Osteocyte (in vitro differentiated cells): ENCODE measurements at places on chromosomes 16 and 17.
A peak's percentile ranks its signal among the peaks of the same experiment; 100 is the strongest.

DNA sequence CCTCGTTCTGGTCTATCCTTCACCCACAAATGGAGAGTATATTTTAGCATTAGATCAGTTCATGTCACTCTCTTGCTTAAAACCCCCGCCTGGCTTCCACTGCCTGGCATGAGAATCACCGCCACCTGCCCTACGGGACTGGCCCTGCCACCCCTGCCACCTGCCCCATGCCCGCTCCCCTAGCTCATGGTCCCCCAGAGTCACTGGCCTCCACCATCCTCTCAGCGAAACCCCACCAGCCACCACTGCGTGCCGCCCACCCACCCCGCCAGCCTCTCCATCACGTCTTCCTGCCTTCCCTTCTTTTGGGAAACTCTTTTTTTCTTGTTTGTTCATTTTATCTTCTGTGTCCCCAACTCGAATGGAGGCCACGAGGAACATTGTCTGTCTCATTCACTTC, 982 bp upstream of the ENPP7 start:
- no peak overlapping the region for H3K27ac ChIP-seq
- H3K4me3 ChIP-seq, result no peak overlapping the region
- no peak for DNase-seq
- no peaks in the 10 kb centered on the region for H3K27me3 ChIP-seq
- H3K4me1 ChIP-seq, result peaks cover 15% of the 10 kb centered on the region

DNA sequence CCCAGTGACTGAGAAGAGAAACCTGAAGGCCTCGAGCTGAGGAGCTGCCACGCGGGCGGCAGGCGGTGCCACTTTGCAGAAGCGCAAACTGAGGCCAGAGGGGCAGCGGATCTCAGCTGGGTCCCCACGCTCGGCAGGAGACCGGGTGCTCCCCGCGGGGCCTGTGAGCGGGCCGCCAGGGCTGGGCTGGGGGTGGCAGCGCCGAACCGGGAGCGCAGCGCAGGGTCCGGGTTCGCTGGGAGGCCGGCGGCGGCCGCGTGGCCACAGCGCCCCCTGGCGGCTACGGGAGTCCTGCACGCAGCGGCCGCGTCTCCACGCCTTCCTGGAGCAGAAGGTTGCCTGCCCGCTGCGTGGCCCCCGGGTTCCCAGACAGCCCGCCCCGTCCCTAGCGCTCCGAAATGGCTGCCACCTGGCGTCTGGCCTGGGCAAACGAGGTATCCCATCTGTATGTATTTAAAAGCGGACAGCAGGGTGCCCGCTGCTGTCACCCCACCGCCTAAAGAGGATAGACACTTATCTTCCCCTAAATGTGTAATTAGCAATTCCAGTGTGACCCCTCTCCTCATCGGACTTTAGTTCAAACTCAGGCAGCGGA, 96.1 kb upstream of the CDH5 start:
- H3K27me3 ChIP-seq, result no peaks in the 10 kb centered on the region
- H3K27ac ChIP-seq, result peak overlapping the region; percentile 63
- peak; percentile 95 for DNase-seq
- H3K36me3 ChIP-seq, result no peaks in the 10 kb centered on the region
- H3K4me3 ChIP-seq, result no peak overlapping the region
- peaks cover 53% of the 10 kb centered on the region for H3K4me1 ChIP-seq

- no peak for DNase-seq
- H3K27ac ChIP-seq, result no peak overlapping the region
- H3K4me3 ChIP-seq, result no peak overlapping the region
- H3K4me1 ChIP-seq, result no peaks in the 10 kb centered on the region
These were observed 142.9 kb downstream of the C16orf78 start for GRCh38 chr16:49516382-49517036.

GRCh38 chr16:49560004-49560830, 186.6 kb downstream of the C16orf78 start:
- peaks cover 3% of the 10 kb centered on the region for H3K27me3 ChIP-seq
- DNase-seq, result no peak
- no peak overlapping the region for H3K4me3 ChIP-seq
- no peak overlapping the region for H3K27ac ChIP-seq
- H3K4me1 ChIP-seq, result peaks cover 22% of the 10 kb centered on the region
- no peaks in the 10 kb centered on the region for H3K36me3 ChIP-seq

GRCh38 chr17:48882272-48882671, 10.3 kb upstream of the ATP5MC1 start:
- DNase-seq, result no peak
- H3K27me3 ChIP-seq, result peaks cover 2% of the 10 kb centered on the region
- H3K4me3 ChIP-seq, result no peak overlapping the region

DNA sequence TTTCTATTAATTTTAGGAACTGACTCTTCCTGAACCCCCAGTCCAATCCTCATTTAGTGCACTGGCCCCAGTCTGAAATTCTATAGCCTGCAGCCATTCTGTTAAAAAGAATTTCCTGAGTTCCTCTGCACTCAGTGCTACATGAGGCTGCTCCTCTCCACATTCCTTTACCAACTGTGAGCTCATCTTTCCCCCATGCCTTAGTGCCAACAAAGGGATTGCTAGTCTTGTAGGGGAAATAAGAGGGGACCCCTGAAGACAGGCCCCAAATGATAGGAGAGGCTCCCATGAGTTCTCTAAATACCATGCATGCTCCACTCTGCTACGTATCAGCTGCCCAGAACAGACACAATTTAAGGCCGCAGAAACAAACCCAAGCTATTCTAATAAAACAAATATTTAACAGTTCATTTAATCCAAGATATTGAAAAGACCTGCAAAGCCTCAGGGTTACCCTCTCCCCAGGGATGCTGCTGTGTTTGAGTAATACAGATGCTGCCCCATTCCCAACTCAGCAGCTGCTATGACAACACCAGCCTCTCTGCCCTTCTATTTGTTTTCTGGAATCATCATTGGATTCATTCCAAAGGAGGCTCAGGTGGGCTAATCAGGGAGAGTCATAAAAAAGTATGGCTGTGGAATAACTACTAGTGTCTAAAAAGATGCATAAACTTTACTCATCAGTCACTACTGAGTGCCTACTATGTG, 228.5 kb downstream of the TOX3 start:
- no peak overlapping the region for H3K27ac ChIP-seq
- H3K27me3 ChIP-seq, result peaks cover 9% of the 10 kb centered on the region
- DNase-seq, result no peak
- no peaks in the 10 kb centered on the region for H3K36me3 ChIP-seq
- no peaks in the 10 kb centered on the region for H3K4me1 ChIP-seq

- DNase-seq, result no peak
- peaks cover 2% of the 10 kb centered on the region for H3K27me3 ChIP-seq
- H3K4me1 ChIP-seq, result peaks cover 23% of the 10 kb centered on the region
- H3K4me3 ChIP-seq, result peak within 1 kb of the TSS; percentile 78
- peak within 1 kb of the TSS; percentile 85 for H3K27ac ChIP-seq
- H3K36me3 ChIP-seq, result no peaks in the 10 kb centered on the region
These were observed at the start of gene TEX14 for GRCh38 chr17:58691701-58692238. TSS of gene TEX14 (minus strand) at chr17:58692045. CDS start at chr17:58652001, 40,044 bp downstream.

- H3K27ac ChIP-seq, result peak overlapping the region; percentile 59
- H3K4me3 ChIP-seq, result no peak overlapping the region
- no peaks in the 10 kb centered on the region for H3K27me3 ChIP-seq
These were observed 704.9 kb downstream of the MAF start for GRCh38 chr16:78895681-78896080.

DNA sequence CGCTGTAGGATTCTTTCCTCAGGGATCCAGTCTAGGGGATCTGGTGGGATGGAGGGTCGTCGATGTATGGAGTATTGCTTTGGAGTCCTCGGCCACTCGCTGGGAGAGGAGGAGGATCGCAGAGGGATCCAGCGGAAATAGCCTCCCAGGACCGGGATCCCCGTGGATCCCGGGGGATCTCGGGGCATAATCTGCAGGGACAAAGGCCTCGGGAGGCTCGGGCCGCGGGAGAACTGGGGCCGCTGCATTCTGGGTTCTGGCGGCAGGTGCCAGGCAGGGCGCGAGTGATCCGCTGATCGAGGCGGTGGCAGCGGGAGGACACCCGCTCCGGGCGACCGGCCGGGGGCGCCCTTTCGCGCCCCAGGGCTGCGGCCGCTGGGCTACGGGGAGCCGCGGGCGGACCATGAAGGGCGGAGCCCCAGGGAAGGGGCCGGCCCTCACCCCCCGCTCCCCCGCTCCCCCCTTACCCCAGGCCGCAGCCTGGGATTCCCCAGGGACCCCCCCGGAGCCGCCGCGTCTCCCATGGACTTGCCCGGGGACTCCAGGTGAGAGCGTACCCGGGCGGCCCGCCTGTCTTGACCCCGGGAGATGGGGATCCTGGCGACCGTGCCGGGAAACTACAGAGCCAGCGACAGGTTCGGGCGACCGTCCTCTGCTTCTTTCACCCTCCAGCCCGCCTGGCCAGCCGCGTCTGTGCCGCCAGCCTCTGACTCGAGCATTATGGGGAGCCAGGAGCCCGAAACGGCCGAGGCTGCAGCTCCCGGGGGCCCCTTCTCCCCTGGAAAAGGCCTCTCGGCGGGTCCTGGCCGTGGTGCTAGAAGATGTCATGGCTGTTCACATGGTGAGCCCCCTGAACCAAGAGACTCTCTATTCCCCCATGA, 604 bp downstream of the PRR14 start:
- DNase-seq, result no peak
- peaks cover 7% of the 10 kb centered on the region for H3K36me3 ChIP-seq
- H3K4me3 ChIP-seq, result peak overlapping the region; percentile 87
- peak overlapping the region; percentile 90 for H3K27ac ChIP-seq
- no peaks in the 10 kb centered on the region for H3K27me3 ChIP-seq

DNA sequence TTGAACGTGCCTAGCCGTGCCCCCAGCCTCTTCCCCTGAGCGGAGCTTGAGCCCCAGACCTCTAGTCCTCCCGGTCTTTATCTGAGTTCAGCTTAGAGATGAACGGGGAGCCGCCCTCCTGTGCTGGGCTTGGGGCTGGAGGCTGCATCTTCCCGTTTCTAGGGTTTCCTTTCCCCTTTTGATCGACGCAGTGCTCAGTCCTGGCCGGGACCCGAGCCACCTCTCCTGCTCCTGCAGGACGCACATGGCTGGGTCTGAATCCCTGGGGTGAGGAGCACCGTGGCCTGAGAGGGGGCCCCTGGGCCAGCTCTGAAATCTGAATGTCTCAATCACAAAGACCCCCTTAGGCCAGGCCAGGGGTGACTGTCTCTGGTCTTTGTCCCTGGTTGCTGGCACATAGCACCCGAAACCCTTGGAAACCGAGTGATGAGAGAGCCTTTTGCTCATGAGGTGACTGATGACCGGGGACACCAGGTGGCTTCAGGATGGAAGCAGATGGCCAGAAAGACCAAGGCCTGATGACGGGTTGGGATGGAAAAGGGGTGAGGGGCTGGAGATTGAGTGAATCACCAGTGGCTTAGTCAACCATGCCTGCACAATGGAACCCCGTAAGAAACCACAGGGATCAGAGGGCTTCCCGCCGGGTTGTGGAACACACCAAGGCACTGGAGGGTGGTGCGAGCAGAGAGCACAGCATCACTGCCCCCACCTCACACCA, 724 bp downstream of the GAA start:
- no peaks in the 10 kb centered on the region for H3K36me3 ChIP-seq
- peak overlapping the region; percentile 87 for H3K4me3 ChIP-seq
- peak overlapping the region; percentile 82 for H3K27ac ChIP-seq
- no peaks in the 10 kb centered on the region for H3K27me3 ChIP-seq

GRCh38 chr17:66462010-66462409, 159.6 kb downstream of the PRKCA start:
- peaks cover 74% of the 10 kb centered on the region for H3K4me1 ChIP-seq
- no peak overlapping the region for H3K4me3 ChIP-seq
- H3K27me3 ChIP-seq, result no peaks in the 10 kb centered on the region
- DNase-seq, result no peak
- no peaks in the 10 kb centered on the region for H3K36me3 ChIP-seq
- H3K27ac ChIP-seq, result peak overlapping the region; percentile 86
